ENCODE measurements at places on chromosomes 13 and 19. TPM values are rescaled to one million over a fixed set of nuclear protein-coding genes. Genes with fewer than 3 reads are reported as not detected.
A peak's percentile ranks its signal among the peaks of the same experiment; 100 is the strongest.

The SLC7A9 gene
- not detected for total RNA-seq

The C1QTNF9 gene
- not detected for total RNA-seq

The IFNL1 gene
- total RNA-seq, result not detected

DNA sequence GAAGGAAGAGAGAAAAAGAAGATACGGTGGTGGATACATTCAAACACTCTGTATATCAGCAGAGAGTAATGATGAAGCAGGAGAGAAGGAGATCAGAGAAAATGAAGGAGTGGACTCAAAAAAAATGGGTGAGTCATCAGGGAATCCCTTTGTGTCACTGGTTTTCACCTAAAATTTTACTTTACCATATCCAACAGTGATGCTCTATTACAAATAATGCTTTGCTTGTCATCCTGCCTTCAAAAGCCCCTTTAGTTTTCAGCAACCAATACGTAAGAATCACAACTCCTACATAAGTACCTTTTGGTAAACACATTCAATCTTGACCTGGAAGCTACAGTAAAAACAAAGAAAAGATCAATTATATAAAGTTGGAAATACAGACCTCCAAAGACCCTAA is 88.8 kb downstream of the ENOX1 start:
- DNase-seq, result no peak

DNA sequence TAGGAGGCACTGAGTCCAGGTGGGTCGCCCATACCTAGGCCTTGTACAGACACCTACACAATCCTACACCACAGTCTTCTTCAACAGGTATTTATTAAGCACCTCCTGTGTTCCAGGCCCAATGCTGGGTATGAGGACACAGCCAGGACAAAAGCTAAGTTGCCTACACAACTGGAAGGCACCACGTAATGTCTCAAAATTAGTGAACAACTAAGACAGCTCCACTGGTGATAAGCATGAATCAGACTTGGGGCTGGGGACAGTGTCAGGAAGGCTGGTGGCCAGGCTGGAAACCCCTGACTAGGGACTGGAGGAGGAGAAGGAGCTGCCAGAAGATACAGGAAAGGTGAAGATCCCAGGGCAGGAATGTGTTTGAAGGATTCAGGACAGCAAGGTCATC is 2.4 kb downstream of the SMIM24 start:
- no peak for DNase-seq

DNA sequence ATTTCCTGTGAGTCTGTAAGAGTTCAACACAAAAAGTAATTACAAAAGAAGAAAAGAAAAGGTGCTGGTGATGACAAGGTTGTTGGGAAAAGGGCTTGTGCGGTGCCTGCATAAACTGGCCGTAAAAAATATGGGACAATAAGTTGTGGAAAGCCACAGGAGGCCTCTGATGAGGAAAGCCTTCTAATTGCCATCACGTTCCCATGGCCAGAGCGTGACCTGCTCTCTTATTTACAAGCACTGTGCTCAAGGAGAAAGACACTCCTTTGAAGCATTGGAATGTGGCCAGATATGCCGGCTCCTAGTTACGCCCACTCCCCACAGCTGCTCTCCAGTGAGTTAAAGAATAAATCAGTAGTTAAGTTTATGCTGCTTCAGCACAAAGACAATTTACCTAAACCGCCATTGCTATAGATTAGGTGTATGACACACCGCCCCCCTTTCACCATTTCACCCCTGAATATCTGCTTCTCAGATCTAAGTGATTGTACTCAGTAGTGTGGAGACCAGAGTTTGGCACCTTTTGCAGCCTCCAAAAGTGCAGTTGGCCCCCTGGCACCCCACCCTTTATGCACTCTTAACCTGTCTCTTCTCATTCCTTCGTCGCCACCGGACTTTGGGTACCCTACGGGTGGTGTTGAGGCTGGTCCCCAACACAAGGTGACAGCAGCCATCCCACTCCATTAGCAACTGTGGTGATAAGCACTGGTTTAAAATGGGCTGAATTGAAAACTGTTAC is 8.1 kb upstream of the PGLYRP1 start:
- no peak for DNase-seq

DNA sequence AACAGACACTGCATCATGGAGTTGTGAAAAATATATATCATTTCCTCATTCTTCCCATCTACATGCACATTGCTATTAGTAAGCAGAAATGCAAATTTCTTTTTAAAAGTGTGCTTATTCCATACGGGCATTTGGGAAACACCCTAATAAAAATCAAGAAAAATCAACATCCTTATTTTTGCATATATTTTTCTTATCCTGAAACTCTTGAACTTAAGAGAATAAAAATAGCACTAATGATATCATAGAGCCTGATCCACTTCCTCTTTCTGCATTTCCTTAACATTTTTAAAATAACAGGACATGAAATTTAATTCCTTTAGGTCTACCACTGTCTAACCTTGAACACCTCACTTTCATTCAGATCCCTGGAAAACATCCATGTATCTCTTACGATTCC is 123.3 kb downstream of the VWA8 start:
- no peak for DNase-seq

GRCh38 chr13:78631077-78631476 is 27.7 kb upstream of the POU4F1 start:
- no peak for DNase-seq

GRCh38 chr19:5154129-5154798 is 185.4 kb downstream of the KDM4B start:
- peak; percentile 63 for DNase-seq

- DNase-seq, result no peak
Observed at GRCh38 chr13:20774746-20775145, 985 bp upstream of the EEF1AKMT1 start.

DNA sequence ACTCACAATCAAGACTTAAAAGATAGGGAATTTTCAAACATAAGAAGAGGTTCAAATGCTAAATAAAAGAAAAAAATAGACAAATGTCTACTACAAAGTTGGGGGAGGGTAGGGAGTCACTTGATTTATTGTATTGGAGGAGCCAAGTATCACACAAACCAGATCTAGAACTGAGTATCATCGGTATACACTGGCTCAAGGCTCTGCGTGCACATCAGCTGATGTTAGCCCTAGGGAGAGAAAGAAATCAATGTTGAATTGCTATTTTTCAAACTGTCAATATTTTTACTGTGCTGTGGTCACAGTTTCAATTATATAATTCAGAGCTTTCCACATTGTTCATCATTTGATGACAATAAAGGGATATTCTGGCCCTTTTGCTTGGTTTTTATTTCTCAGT is 54.9 kb upstream of the RXFP2 start:
- no peak for DNase-seq

GRCh38 chr13:79530270-79530669 is 49.3 kb downstream of the NDFIP2 start:
- DNase-seq, result no peak

- DNase-seq, result no peak
Observed at GRCh38 chr13:42478531-42479156, 95.3 kb upstream of the TNFSF11 start.

GRCh38 chr19:19202707-19203011 is 555 bp downstream of the NR2C2AP start:
- no peak for DNase-seq

- DNase-seq, result no peak
Observed at GRCh38 chr19:49474542-49474924, 518 bp downstream of the FLT3LG start.

DNA sequence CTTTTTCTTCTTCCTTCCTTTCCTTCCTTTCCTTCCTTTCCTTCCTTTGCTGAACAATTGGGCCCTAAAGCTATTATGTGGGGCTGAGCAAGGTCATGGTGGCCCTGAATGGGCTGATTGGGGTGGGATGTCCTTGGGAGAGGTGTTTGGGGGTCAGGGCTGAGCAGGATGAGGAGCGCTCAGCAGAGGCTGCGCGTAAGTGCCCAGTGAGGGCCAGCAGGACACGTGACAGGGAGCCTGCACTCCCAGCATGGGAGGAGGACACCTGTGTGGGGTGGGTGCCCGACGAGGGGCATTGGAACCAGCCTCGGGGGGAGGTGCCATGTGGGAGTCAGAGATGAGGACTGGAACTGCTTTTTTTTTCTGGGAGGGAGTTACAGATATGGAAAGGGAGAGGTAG is 5.4 kb upstream of the LGALS7 start:
- DNase-seq, result no peak
